ENCODE measurements at places on chromosomes 12 and 14.

- no peak for DNase-seq
These were observed 12.3 kb downstream of the CLEC2B start for GRCh38 chr12:9856894-9857293.

GRCh38 chr12:97713270-97713669 lies 250.7 kb downstream of the RMST start:
- DNase-seq: no peak

DNA sequence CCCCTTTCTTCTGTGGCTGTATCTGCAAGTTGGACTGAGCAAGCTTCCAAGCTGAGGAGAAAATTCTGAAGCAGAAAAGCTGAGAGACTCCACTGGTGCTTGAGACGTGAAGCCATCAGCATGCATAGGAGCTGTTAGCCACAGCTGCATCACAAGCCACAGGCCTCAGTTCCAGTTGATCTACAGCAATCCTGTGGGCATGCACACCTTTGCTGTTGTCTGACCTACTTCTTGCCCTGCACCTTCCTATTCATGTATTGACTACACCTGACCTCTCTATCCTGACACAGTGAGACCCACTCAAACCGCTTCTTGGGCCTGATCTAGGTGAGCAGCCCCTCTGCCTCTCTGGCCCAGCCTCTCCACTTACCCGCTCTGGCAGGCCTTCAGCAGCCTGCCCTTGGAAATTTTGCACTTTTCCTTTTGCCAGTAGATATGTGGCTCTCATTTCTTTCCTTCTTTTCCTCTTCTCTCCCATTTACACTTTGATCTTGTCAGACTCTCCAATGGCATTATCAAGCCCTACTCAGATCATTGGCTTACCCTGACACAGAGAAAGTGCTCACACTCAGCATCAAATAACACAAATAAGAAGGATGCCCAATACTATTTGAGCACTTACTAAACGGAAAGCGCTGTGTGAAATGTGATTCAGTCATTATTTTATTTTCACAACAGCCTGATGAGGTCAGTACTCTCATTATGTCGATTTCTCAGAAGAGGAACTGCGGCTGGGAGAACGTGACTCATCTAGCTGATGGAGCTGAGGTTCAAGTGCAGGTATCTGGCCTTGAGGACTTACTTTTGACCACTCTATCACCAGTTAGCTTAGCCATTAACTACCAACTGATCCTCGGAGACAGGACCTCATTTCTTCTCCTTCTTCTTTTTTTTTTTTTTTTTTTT lies 21.9 kb upstream of the PTGR2 start:
- DNase-seq: no peak

- no peak for DNase-seq
These were observed 8.4 kb downstream of the PITPNM2 start for GRCh38 chr12:123142518-123142840.

GRCh38 chr12:88623777-88624548 lies 43.7 kb upstream of the KITLG start:
- no peak for DNase-seq

- DNase-seq: no peak
These were observed 42.7 kb downstream of the TMBIM6 start for GRCh38 chr12:49783917-49784676.

GRCh38 chr14:64501411-64502171 lies 2.0 kb downstream of the ZBTB25 start:
- DNase-seq: no peak

DNA sequence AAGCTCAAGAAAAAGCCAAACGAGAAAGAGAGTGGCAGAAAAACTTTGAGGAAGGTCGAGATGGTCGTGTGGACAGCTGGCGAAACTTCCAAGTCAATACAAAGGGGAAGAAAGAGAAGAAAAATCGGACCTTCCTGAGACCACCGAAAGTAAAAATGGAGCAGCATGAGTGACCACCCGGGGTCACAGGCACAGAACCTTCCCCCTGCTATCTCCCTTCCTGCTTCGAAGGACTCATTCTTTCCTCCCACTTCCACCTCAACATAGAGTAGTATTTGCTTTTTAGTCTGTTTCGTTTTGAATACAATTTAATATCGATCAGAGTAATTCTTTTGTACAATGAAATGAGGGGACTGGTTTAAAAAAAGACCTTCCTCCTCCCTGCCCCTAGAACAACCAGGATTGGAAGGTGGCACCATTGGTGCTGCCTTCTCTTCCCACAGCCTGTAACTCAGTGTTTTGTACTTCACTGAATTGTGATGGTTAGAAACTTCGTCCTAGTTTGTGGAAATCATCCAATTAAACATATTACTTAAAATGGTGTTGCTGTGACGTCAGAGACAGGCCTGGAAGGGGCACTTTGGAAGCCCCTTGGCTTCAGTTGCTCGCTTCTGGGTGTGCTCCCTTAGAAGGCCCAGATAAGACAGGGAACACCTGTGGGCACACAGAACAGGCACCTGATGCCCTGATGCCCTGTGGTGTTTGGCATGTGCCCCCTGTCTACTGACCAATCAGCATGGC lies 26.1 kb upstream of the NFKBIA start:
- no peak for DNase-seq

DNA sequence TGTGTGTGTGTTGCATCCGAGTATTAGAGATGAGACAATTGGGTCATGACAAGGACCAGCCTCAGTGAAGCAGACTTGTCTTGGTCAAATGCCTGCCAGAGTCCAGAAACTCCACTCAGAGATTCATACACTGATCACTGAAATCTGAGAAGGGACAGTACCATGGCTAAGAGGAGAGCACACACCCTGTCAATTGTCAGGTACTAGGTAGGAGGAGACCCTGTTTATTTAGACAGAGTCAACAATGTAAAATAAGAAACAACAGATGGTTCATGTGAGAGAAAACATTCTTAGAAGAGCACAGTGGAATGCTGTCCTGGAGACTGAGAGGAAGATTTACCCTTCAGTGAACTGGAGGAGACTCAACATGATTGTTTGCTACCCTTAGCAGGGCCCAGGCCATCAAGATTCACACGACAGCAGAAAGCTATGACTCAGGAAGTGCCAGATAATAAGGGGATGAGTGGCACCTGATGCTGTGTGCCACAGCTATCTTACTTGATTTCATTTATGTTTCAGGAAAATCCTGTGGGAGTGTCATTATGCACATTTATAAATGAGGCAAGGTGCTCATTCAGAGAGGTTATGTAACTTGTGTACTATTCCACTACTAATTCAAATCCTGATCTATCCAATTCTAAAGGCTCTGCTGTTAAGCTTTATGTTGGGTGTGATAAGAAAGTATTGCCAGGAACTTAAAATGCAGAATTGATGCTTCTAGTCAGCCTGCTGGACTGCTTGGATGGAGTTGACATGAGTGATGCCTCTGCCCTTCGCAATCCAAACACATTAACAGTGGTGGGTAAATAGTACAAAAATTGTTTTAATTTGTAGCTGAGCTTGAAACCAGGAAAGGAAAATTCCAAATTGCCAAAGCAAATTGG lies 136.6 kb upstream of the NEDD1 start:
- DNase-seq: no peak

GRCh38 chr14:76313852-76314251 lies 62.1 kb upstream of the ESRRB start:
- DNase-seq: no peak

DNA sequence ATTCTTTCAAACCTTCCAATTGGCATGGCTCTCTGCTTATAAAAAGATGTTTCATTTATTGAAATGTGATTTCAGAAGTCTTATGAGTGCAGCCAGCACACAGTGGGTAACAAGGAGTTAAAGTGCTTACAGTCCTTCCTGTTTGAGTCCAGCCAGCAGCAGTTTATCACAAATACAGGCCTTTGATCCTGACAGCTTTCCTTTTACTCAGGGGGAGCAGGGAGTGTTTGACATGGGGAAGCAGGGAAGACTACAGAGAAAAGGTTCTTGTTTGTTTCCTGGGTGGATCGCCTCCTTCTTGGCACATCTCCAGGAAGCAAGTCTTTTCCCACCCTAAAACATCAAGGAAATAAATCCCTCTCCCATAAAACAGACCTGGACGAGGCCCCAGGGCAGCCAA lies 216.1 kb downstream of the MSRB3 start:
- peak; percentile 37 for DNase-seq

DNA sequence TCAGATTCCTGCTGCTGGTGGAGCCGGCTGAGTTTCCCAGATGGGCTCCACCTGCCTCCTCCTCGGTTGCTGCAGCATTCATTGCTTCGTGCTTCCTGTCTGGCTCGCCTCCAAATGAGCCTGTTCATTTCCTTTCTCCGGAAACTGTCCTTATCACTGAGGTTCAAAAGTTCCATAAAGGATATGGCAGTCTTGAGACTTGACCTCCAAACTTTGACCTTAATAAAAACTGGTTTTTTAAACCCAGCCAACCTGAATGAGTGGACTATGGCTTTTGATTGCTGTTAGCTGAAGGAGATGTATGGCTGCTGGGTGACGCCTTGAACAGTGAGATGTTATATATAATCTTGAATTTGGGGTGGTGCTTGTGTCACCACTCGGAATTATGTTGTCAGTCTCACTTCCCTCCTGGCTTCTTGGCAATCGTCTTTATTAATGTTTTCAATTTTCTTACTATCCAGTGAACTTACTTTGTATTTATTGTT lies 62.7 kb downstream of the RASSF3 start:
- no peak for DNase-seq

- no peak for DNase-seq
These were observed 18.9 kb downstream of the SOX5 start for GRCh38 chr12:23930599-23930998.

GRCh38 chr12:42679466-42679865 lies 89.9 kb upstream of the PRICKLE1 start:
- DNase-seq: no peak

DNA sequence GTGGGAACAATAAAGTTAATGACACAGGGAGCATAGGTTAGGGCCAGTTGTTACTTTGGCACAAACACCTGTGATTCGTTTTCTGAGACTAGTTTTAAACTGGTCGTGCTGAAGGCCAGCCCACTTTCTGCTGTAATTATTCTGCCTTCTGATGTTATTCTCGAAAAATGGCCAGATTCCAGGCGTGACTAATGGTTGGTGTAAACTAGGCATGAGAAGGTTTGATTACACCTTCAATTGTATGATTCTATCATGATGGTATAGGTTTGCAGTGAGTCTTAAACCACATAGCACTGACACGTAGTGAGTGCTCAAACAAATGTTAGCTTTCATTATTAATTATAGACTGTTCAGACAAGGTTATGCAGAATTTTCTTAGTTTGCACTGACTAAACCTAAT lies 39.0 kb downstream of the CKB start:
- DNase-seq: peak; percentile 10

- no peak for DNase-seq
These were observed 19.0 kb upstream of the ACTN1 start for GRCh38 chr14:68998062-68998461.

DNA sequence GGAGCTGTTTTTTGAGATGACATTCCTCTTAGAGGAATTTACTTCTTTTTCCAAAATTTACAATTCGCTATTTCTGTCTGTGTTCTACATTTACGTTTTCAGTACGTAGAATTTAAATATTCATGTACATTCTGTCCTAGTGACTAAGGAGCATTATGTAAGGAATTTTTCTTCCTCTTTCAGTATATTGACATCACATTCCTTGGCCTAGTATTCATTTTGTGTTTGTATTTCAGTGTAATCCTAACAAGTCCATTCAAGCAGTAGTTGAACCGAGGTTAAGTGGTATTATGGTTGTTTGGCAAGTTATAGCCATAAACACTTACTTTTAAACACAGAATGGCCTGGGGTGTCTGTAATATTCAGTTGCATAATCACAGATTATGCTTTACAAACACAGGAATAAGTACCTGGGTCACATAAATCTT lies 465.2 kb downstream of the PCNX1 start:
- no peak for DNase-seq

GRCh38 chr12:24770821-24771220 lies 178.1 kb downstream of the BCAT1 start:
- no peak for DNase-seq

DNA sequence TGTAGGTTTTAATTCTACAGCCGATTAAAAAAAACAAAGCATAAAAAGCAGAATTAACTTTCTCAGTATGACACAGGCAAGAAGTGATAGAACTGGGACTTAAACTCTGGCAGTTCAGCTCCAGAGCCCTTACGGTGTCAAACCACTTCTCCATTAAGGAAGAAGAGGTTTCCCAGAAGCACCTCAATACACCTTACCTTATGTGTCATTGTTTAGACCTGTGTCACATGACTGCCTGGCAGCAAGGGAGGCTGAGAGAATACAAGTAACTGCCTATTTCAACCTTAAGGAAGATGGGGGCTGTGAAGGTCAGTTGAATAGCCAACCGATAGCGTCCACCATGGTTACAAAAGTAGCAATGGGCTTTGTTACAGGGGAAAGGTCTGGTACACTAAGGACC lies 54.6 kb upstream of the ARHGAP5 start:
- no peak for DNase-seq

- DNase-seq: no peak
These were observed 313.1 kb downstream of the SLC6A15 start for GRCh38 chr12:84599539-84599938.
